ENCODE measurements at places on chromosomes 12 and 14.

- DNase-seq = no peak
Measured at GRCh38 chr14:50363714-50364111, 33.0 kb downstream of the CDKL1 start.

- DNase-seq = no peak
Measured at GRCh38 chr12:27622436-27623195, 73.6 kb upstream of the REP15 start.

- no peak for DNase-seq
Measured at GRCh38 chr14:95290871-95291431, 28.8 kb downstream of the CLMN start.

GRCh38 chr12:39157696-39158342, 252.4 kb upstream of the CPNE8 start:
- DNase-seq = no peak

DNA sequence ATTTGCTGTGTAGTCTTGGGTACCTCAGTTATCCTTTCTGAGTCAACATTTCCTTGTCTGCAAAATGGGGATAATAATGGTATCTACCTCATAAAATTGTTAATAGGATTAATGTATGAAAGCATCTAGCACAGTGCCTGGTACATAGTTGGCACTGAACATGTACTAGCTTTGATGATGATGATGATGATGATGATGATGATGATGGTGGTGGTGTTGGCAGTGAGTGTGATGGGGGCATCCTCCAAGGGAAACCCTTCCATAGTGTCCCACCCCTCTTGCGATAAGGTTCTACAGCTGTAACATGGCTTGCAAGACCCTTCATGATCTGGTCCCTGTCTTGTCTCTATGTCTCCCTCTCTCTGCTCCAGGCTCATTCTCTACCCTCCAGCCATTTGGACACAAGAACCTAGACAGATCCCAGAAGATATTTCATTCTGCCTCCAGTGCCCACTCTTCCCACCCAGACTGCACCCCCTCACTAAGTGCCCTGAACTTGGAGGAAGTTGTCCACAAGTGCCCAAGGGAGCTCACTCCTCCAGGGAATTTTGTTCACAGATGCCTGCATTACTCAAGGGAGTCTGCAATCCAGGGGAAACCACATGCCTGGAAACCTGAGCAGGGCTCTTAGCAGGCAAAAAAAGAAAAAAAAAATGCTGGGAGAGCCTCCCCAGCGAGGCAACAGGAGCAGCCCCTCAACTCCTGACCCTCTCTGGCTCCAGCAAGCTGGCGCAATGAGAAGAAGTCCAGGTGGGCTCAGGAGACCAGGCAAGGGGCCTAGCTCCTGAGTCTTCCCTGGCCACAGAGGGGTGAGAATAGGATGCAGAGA, 10.1 kb upstream of the BDKRB1 start:
- DNase-seq = no peak

DNA sequence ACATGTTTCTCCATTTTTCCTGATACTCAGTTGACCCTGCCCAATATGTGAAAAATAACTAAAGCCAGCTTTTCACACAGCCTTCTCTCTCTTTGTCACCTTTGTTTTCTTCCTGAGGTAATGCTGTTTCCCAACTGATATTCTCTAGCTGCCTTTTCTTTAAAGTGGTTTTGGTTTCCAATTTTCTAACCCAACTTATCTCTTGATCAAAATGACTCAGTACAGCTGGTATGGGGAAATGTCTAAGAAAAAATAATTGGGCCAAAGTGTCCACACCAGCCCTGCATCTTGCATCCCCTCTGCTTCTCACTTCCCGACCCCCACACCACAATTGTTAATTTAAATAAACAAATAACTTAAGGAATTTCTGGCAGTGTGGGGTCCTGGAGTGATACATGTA, 193.8 kb downstream of the SYT1 start:
- DNase-seq = no peak

GRCh38 chr14:22808388-22809209, 6.6 kb downstream of the SLC7A7 start:
- DNase-seq = no peak

DNA sequence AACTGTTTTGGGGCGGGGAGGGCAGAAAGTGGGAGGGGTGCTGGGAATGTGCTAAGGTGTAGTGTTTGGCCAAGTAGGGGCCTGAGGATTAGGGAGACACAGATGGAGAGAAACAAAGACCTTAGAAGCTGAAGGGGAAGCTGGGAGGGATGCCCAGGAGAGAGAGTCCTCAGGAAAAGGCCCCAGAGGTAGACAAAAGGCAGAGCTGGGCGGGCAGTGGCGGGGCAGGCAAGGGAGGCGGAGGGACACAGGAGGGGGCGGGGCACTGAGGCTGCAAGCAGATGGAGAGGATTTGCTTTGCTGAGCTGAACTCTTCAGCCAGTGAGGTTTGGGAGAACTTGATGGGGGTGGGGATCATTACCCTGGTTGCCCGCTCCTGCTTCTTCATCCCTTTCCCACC, 2.8 kb downstream of the PTMS start:
- DNase-seq = no peak

DNA sequence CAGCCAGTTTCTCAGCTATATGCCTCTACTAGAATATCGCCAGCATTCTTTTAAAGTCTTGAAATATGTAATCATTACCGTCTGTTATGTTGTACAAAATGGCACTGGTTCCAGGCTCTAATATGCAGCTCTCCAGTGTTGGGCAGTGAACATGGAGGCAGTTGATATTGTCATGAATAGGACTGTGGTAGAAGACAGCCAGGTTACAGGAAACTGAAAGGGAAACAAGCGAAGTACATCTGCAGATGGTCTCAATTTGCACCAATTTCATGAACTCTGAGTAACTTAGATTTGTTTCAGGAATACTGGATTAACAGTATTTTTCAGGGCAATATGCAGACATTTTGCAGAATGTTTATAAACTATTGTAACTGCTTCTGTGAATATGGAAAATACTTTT, 13.4 kb upstream of the KLHL42 start:
- no peak for DNase-seq

- DNase-seq = no peak
Measured at GRCh38 chr14:53187921-53188463, 34.9 kb upstream of the DDHD1 start.

- no peak for DNase-seq
Measured at GRCh38 chr12:52682381-52682660, 2.1 kb upstream of the KRT1 start.

DNA sequence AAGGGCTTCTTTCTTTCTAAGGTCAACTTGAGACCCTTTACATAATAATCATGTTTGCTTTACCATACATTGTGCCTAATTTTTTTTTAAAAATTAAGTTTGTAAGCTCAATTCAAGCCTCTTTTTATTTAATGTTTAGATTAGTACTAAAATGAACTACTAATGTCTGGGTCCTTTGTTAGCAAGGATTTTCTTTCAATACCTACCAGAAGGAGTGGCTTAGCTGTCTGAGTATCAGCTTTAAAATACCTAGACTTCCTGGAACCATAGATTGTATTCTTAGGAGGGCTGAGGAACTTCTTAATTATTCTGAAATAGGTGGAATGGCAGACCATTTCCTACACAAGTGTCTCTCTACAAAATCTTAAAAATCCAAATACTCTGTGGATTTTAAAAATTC, 122.1 kb downstream of the HMGA2 start:
- DNase-seq = no peak

DNA sequence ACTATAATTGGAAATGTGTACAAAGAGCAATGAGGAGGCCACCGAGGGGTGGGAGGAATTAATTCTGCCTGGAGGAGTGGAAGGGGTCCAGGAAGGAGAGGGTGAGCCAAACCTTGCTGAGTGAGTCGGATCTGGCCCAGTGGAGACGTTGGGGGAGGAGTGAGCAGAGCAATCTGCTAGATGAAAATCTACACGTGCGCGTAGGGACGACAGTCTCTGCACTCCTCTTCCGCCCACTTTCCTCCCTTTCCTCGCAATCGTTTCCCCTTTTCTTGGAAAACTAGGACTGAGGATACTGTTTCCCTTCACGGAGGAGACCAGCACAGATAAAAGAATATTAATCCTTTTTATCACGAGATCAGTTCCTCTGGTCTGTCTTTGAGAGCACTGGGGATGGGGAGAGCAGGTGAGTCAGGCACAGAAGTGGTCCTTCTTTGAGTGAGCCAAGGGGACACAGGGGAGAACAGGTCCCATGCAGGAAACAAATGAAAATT, 2.9 kb upstream of the NAB2 start:
- DNase-seq = peak; percentile 79

DNA sequence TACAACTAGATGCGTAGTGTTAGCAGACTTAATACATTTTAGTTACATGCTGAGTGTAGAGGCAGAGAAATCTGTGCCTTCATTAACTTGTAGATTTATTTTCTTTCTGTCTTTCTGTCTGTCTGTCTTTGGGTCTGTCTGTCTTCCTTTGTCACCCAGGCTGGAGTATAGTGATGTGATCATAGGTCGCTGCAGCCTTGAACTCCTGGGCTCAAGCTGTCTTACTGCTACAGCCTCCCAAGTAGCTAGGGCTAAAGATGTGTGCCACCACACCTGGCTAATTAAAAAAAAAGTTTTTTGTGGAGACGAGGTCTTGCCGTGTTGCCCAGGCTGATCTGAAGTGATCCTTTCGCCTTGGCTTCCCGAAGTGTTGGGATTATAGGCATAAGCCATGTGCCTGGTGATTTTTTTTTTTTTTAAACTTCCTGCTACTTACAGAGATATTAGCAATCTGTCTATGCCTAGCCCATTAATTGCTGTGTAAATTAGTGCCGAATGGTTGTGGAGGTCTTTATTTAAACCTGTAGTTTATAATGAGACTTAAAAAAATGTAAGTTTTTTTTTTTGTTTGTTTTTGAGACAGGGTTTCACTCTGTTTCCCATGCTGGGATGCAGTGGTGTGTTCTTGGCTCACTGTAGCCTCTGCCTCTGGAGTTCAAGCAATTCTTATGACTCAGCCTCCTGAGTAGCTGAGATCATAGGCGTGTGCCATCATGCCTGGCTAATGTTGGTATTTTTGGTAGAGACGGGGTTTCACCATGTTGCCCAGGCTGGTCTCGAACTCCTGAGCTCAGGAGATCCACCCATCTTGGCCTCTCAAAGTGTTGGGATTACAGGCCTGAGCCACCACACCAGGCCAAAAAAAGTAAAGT, 22.8 kb downstream of the ERC1 start:
- DNase-seq = no peak

GRCh38 chr12:89230376-89231315, 121.7 kb downstream of the DUSP6 start:
- no peak for DNase-seq

DNA sequence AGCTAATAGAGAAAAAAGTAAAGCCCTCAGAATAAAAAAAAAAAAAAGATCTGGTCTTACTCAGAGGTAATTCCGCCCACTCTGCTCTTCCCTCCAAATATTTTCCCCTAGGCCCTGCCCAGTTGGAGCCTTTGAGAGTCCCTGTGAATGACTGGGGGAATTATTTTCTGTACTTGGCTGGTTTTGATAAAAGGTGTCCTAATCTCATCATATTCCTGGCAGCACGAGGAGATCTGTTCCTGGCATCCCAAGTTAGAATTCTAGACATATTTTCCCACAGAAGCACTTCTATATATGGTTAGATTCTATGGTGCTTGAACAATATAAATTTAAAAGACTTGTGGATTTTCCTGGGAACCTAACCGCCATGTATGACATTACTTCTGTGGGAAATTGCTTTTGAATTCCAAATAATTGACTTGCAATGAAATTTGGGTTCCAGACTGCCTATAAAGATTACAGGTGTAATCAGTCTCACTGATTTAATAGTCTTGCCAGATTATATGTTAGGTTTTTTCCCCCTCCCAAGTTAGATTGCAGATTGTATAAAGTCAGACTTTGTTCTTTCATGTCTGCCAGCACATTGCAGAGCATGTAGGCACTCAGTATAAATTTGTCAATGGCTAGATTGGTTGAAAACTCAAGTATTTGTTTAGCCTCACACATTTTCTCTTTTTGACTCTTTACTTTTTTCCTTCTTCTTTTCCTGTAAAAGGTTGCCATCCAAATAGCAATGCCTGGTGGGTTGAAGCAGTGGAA, 12.3 kb downstream of the GPX2 start:
- DNase-seq = no peak

DNA sequence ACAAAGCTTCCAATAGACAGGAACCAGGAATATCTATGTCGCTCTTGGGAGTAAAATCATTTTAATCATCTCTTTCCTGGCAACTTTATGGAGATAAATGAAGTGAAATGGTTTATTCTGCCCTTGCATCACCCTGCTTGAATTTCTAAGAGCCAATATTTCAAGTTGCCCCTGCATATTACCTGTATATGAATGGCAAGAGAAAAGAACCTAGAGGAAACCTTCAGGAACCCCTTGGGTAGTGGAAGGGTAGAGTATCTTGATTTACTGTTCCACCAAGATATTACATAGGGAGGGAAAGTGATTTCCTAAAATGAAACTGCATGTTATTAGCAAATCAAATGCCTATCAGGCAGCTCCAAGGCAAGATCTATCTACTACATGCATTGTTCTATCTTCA, 308.4 kb upstream of the NAV3 start:
- no peak for DNase-seq

GRCh38 chr12:94755598-94755997, 105.2 kb upstream of the TMCC3 start:
- DNase-seq = no peak

DNA sequence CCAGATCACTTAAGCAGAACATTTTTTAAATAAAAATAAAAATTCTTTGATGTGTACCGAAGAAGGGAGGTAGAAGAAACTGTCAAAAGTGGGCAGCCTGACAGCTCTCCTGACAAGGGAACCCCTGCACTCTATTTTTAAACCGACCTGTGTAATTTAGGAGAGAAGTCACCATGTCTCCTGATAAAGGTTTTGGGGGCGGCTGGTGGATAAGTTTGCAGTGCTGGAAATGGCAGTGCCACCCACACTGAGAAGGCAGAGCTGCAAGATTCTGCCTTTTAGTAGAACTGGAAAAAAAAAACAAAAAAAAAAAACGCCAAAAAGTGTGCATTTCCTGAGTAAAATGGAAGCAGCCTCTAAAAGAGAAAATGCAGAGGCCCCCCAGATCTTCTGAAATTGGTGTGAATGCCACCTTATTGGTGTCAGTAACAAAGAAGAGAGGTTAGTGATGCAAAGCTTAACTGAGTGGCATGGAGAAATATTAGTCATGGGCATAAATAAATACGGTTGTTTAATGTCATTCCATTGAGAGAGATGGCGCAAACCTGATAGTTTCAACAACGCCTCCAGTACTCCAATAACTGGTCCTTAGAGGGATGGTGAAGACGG, 24.7 kb downstream of the DUSP6 start:
- no peak for DNase-seq

DNA sequence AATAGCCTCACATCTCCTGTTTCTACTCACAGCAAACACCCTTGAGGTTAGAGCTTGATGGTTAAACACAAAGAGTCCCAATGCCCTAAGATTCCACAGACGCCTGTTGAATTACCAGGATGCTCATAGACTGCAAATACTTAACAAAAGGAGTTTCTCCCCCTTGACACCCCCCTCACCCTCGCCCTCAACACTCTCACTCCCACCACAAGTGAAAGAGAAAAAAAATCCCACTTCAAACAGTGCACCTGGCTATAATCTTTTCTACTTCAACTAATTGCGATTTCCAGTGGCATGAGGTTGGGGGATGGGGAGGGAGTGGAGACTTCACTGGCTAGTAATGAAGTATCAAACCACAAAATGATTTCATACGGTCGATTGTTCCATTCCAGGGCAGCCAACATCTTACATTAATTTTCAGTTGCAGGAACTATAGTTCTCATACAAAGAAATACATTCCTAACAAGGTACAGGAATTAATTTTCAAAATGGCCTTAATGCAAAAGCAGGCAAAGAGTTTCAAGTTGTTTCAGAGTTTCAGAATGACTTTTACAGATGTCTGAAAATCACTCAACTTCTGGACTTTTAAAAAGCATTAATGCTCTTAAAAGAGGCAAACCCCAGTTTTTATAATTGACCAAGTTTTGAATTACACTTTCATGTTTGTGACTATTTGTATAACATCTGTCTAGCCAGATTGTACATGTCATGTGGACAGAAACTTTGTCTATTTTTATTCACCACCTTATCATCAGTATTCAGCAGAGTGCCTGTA, 390.7 kb downstream of the C12orf75 start:
- DNase-seq = no peak
